Hair follicular keratinocyte (primary cell): ENCODE measurements at places on chromosomes 3 and 15. TPM values are rescaled to one million over a fixed set of nuclear protein-coding genes. Genes with fewer than 3 reads are reported as not detected.

STRIT1 gene
- total RNA-seq: not detected in 2 replicates

KCNMB2 gene
- total RNA-seq: not detected in 2 replicates

PLCL2 gene
- 0.08 and 1.1 TPM in 2 replicates for total RNA-seq

DOCK3 gene
- 0.08 TPM in 1 of 2 replicates, not detected in the other for total RNA-seq

PARP15 gene
- total RNA-seq: 0.04 TPM in 1 of 2 replicates, not detected in the other

FEZF2 gene
- total RNA-seq: not detected in 2 replicates

ARPIN gene
- total RNA-seq: 7.6 and 11.9 TPM in 2 replicates

SRPRB gene
- 46.4 and 64.9 TPM in 2 replicates for total RNA-seq
